ENCODE measurements at places on chromosomes 13 and 19. TPM values are rescaled to one million over a fixed set of nuclear protein-coding genes. Genes with fewer than 3 reads are reported as not detected.

ZNF560 gene
- not detected for total RNA-seq

MEDAG gene
- not detected for total RNA-seq

ZNF155 gene
- 5.8 TPM for total RNA-seq

FFAR3 gene
- 0.25 TPM for total RNA-seq

KLHL26 gene
- total RNA-seq: 13.5 TPM

COLGALT1 gene
- total RNA-seq: 62.0 TPM

HSPBP1 gene
- 33.5 TPM for total RNA-seq

RGL3 gene
- total RNA-seq: not detected

SCN1B gene
- 0.24 TPM for total RNA-seq

NALCN gene
- not detected for total RNA-seq

ONECUT3 gene
- not detected for total RNA-seq

ZNF563 gene
- 2.2 TPM for total RNA-seq

MTUS2 gene
- total RNA-seq: not detected

C19orf81 gene
- not detected for total RNA-seq

VSTM2B gene
- not detected for total RNA-seq

GPR12 gene
- not detected for total RNA-seq

S1PR5 gene
- total RNA-seq: not detected

SYNE4 gene
- total RNA-seq: 2.7 TPM

POU2F2 gene
- total RNA-seq: 42.8 TPM

C5AR1 gene
- total RNA-seq: 2.2 TPM

GGN gene
- 0.27 TPM for total RNA-seq

PPP1R15A gene
- total RNA-seq: 38.1 TPM

TMPRSS9 gene
- total RNA-seq: not detected

PAK4 gene
- total RNA-seq: 17.2 TPM

Measured in T-helper 1 cell treated with Interleukin-12 subunit alpha and Interleukin-12 subunit beta and Interleukin-4 antibody, amounts not matched to agents 30 ng/mL and 1 ng/mL, for 36 hours (primary cell).